ENCODE measurements at places on chromosomes 16 and 17. TPM values are rescaled to one million over a fixed set of nuclear protein-coding genes. Genes with fewer than 3 reads are reported as not detected.

Gene HOXB7
- 0.31 TPM for total RNA-seq

- H3K27ac ChIP-seq = peak overlapping the region; percentile 67
- H3K27me3 ChIP-seq = no peaks in the 10 kb centered on the region
- H3K4me1 ChIP-seq = peaks cover 6% of the 10 kb centered on the region
- DNase-seq = no peak
- H3K4me3 ChIP-seq = peak overlapping the region; percentile 91
Observed at GRCh38 chr16:68236137-68236825, 354 bp upstream of the ESRP2 start.

Gene TEKT5
- total RNA-seq = not detected

GRCh38 chr17:4236456-4236855, 27.3 kb downstream of the ANKFY1 start:
- no peak overlapping the region for H3K27ac ChIP-seq
- H3K36me3 ChIP-seq = peaks cover 14% of the 10 kb centered on the region
- no peak for DNase-seq
- peaks cover 6% of the 10 kb centered on the region for H3K4me1 ChIP-seq
- H3K27me3 ChIP-seq = no peaks in the 10 kb centered on the region

DNA sequence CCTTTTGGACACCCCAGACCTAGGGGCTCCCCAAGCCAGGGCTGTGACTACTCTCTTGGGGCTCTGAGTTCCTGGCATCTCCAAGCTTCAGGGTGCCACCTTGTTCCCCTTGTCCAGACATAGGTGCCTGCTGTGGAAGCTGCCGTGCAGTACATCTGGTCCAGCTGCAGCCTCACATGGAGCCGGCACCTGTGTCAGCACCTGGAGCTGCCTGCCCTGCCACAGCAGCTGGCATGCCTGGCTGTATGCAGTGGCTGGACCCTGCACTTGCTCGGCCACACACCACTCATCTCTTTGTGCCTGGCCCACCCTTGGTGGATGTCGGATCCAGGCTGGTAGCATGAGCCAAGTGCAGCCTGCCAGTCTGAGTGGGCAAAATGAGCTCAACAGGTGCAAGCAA, 775.8 kb downstream of the CDH11 start:
- H3K4me3 ChIP-seq = no peak overlapping the region
- no peak for DNase-seq
- H3K27me3 ChIP-seq = no peaks in the 10 kb centered on the region
- H3K27ac ChIP-seq = no peak overlapping the region
- no peaks in the 10 kb centered on the region for H3K36me3 ChIP-seq

Gene KCTD19
- 0.39 TPM for total RNA-seq

GRCh38 chr17:51475730-51476129, 215.4 kb downstream of the UTP18 start:
- no peaks in the 10 kb centered on the region for H3K27me3 ChIP-seq
- no peak overlapping the region for H3K27ac ChIP-seq
- H3K36me3 ChIP-seq = no peaks in the 10 kb centered on the region
- DNase-seq = no peak
- no peaks in the 10 kb centered on the region for H3K4me1 ChIP-seq

DNA sequence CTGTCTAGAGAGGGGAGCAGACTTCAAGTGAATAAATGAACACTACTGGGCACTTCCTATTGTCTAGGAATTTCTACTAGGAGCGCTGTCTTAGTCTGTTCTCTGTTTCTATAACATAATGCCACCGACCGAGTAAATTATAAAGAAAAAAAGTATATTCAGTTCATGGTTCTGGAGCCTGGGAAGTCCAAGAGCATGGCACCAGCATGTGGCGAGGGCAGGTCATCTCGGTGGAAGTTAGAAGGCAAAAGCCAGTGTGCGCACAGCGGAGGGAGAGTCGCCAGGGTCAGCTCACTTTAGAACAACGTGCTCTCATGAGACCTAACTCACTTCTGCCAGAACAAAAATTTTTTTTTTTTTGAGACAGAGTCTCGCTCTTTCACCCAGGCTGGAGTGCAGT, 35.5 kb upstream of the RPH3AL start:
- no peak for DNase-seq
- H3K36me3 ChIP-seq = no peaks in the 10 kb centered on the region
- no peak overlapping the region for H3K4me3 ChIP-seq
- H3K27me3 ChIP-seq = no peaks in the 10 kb centered on the region
- no peaks in the 10 kb centered on the region for H3K4me1 ChIP-seq

DNA sequence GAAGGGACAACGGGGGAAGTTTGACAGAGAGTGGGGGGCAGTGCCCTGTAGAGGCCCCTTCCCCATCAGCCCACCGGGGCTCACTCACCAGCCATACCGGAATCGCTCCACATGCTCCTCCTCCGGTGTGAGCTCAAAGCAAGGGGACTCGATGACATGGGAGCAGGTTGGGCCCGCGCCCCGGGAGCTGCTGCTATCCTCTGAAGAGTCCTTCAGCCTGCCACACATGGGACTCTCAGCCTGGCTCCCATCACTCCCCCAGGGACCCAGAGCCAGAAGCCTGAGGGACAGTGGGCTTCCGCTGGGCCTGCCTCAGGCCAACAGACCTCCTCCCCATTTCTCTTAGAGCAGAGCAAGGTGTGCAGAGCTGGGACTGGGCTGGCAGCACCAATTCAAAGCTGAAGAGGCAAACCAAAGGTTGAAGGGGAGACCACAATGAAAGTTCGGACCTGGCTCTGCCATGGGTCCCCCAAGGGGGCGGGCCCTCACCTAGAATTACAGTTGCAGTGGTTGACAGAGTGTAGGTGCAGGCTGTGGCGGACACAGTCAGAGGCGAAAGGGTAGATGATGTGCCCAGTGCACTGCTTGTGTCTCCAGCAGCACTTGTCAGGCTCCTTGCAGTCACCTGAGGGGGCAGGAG, 7.3 kb downstream of the PROCA1 start:
- peaks cover 3% of the 10 kb centered on the region for H3K36me3 ChIP-seq
- no peaks in the 10 kb centered on the region for H3K27me3 ChIP-seq
- H3K4me3 ChIP-seq = no peak overlapping the region
- no peak overlapping the region for H3K27ac ChIP-seq
- no peaks in the 10 kb centered on the region for H3K4me1 ChIP-seq
- no peak for DNase-seq

Gene PRAC2
- not detected for total RNA-seq

GRCh38 chr17:50557630-50558029, 2.9 kb upstream of the CACNA1G start:
- H3K36me3 ChIP-seq = no peaks in the 10 kb centered on the region
- no peak overlapping the region for H3K4me3 ChIP-seq
- DNase-seq = no peak
- H3K4me1 ChIP-seq = peaks cover 21% of the 10 kb centered on the region
- H3K27ac ChIP-seq = no peak overlapping the region
- peaks cover 17% of the 10 kb centered on the region for H3K27me3 ChIP-seq

Gene CNGB1
- total RNA-seq = not detected

DNA sequence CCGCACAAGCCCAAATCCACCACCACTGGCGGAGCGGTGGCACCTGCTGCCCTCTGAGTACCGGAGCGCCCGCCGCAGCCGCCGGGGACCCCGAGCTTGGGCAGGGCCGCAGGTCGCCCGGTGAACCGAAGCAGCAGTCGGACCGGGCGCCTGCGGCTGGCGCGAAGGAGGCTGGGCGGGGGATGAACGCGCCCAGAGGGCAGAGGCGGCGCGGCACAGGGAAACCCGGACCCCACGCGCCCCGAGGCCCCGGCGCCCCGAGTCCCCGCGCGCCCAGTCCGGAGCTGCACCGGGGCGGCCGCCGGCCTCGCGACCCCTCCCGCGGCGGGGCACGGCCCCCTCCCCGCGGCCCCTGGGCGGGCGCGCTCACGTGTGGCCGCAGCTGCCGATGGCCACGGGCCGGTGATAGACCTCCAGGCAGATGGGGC, 393 bp downstream of the RNF166 start:
- peaks cover 20% of the 10 kb centered on the region for H3K36me3 ChIP-seq
- DNase-seq = no peak
- no peaks in the 10 kb centered on the region for H3K27me3 ChIP-seq
- peaks cover 40% of the 10 kb centered on the region for H3K4me1 ChIP-seq
- H3K27ac ChIP-seq = peak overlapping the region; percentile 88
